T-helper 1 cell (primary cell): ENCODE measurements at places on chromosomes 1 and 21.

DNA sequence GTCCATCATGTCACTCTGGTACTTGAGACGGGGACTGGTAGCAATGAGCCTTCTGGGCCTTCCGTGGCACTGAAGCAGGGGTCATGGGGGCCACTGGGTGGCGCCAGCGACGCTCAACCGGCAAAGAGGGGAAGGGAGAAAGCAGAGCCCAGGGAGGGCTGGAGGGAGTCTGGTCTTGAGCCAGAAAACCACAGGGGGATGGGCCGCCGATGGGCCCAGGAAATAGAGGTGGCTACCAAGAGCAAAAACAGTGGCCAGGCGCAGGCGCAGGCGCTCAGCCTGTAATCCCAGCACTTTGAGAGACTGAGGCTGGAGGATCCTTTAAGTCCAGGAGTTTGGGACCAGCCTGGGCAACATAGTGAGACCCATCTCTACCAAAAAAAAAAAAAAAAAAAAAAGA lies 21.8 kb downstream of the EXOC8 start:
- no peak for DNase-seq

GRCh38 chr1:226877669-226878068 lies 7.3 kb downstream of the PSEN2 start:
- DNase-seq = no peak

- no peak for DNase-seq
Observed at GRCh38 chr1:45356186-45356585, 15.9 kb upstream of the MUTYH start.

- DNase-seq = no peak
Observed at GRCh38 chr1:152928671-152929070, 18.3 kb upstream of the SPRR5 start.

GRCh38 chr1:117857418-117857817 lies 72.0 kb downstream of the GDAP2 start:
- no peak for DNase-seq

GRCh38 chr1:194833111-194833510 lies 1646.7 kb upstream of the B3GALT2 start:
- no peak for DNase-seq

- DNase-seq = no peak
Observed at GRCh38 chr1:92194511-92194910, 23.2 kb upstream of the C1orf146 start.

DNA sequence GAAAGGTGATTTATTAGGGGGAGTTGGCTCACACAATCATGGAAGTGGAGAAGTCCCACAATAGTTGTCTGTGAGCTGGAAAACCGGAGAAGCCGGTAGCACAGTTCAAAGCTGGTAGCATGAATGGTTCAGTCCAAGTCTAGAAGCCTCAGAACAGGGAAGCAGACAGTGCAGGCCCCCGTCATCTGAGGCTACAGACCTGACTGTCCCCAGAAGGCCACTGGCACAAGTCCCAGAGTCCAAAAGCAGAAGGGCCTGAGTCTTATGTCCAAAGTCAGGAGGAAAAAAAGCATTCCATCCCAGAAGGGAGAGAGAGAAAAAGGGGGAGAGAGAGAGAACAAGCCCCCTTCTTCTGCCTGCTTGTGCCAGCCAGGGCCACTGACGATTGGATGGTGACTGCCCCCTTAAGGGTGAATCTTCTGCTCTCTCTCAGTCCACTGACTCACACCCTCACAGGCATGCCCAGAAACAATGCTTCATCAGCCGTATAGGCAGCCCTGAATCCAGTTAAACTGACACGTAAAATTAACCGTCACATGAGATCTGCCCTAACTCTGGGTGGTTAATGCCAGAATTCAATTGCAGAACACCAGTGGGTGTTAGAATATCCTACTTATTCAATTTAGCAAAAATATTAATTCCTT lies 49.3 kb upstream of the POU2F1 start:
- no peak for DNase-seq

- no peak for DNase-seq
Observed at GRCh38 chr1:26531651-26532131, 2.1 kb downstream of the RPS6KA1 start.

DNA sequence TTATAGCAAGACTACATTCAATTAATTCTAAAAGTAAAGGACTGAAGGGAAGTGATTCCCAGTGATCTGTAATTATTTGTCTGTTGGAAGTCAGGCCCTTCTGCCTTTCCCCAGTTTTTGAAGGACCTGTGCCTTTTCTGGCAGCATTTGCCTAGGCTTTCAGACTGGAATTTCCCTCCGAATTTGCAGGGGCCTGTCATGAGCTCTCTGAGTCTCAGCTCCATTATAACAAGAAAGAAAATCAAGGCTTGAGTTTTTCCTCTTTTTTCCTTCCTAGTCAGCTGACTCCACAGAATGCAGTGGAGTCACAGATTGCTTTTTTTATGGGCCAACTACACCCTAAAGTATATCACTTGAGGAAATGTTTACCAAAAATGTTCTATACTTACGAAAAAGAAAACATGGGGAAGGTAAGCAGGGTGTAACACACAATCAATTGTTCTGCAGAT lies 1.1 kb downstream of the NR5A2 start:
- no peak for DNase-seq

DNA sequence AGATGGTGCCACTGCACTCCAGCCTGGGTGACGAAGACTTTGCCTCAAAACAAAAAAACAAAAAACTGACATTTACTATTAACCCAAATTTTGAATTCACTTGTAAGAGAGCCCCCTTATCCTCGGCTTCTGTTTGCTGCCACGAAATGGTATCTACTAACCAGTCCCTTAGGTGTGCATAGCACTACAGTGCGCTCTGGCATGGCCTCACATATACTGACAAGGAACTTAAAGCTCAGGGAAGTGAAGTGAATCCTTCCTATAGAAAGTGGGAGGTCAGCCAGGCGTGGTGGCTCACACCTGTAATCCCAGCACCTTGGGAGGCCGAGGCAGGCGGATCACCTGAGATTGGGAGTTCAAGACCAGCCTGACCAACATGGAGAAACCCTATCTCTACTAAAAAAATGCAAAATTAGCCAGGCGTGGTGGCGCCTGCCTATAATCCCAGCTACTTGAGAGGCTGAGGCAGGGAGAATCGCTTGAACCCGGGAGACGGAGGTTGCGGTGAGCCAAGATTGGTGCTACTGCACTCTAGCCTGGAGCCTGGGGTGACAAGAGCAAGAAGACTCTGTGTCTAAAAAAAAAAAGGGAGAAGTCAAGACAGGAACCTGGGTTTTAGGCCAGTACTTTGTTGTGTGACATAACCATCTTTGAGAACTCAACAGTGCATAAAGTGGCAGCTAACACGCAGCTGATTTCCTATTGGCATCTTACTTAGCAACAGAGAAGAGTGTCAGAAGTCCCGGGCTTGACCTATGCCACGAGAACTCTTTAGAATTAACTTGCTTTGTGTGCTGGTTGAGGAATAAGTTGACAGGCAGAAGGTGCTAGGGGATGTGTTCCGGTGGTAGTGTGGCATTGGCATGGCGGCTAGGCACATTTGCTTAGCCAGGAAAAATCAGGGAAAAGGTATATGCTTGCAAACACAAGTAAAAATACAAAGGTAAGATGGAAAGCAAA lies 16.8 kb downstream of the ERRFI1 start:
- no peak for DNase-seq

GRCh38 chr1:20063861-20064292 lies 6.1 kb upstream of the PLA2G5 start:
- DNase-seq = no peak

GRCh38 chr1:206903687-206904086 lies 6.4 kb downstream of the IL24 start:
- no peak for DNase-seq

GRCh38 chr1:48107516-48107915 lies 110.3 kb upstream of the TRABD2B start:
- DNase-seq = no peak

- DNase-seq = no peak
Observed at GRCh38 chr1:178361847-178362246, 134.9 kb downstream of the CLEC20A start.

GRCh38 chr1:93661829-93662474 lies 19.7 kb downstream of the BCAR3 start:
- no peak for DNase-seq

GRCh38 chr1:90534116-90534515 lies 183.0 kb downstream of the BARHL2 start:
- no peak for DNase-seq

DNA sequence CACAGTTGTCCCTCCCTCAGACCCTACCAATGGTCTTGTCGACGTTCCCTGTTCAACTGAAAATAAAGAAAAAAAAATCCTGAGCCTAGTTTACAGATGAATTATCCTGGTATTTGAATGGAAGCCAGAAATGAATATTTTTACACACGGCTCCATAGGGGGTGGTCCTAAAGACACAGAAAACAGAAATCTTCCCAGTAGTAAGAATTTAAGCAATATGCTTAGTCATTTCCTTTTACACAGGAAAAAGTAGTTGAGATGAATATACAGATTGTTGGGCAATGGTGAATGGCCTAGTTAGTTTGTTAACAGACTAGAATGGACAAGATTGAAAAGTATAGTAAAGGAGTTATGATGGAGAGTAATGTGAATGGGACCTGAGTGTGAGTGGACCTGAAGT lies 67.4 kb downstream of the RGS18 start:
- no peak for DNase-seq

DNA sequence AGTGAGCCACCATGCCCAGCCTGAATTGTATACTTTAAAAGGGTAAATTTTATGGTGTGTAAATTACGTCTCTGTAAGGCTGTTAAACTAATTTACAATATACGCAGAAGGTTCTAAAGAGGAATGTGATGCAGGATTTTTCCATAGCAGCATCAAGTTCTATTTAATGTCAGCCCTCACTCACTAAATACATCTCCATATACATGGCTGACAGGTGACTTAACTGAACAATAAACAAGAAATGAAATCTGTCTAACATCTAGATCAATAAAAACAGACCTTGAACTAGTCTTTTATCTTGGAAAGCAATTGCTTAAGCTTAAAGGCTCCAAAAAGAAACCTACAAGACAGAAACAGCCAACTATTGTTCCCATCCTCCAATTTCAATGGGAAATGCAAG lies 121.5 kb upstream of the MAP1LC3C start:
- no peak for DNase-seq

GRCh38 chr21:38712071-38712470 lies 93.7 kb upstream of the ETS2 start:
- no peak for DNase-seq
